CD4-positive, alpha-beta T cell (primary cell): ENCODE measurements at places on chromosomes 11 and 22. TPM values are rescaled to one million over a fixed set of nuclear protein-coding genes. Genes with fewer than 3 reads are reported as not detected.

TRPM5 gene
- 1.3 TPM for total RNA-seq

GRCh38 chr11:44235765-44236201 lies 74.2 kb downstream of the ALX4 start:
- DNase-seq: no peak
- no peak overlapping the region for H3K27ac ChIP-seq
- H3K4me3 ChIP-seq: no peak overlapping the region
- H3K27me3 ChIP-seq: no peaks in the 10 kb centered on the region
- H3K4me1 ChIP-seq: no peaks in the 10 kb centered on the region
- H3K36me3 ChIP-seq: peaks cover 13% of the 10 kb centered on the region

CHCHD10 gene
- total RNA-seq: 34.4 TPM

GPR83 gene
- total RNA-seq: 0.11 TPM

GRCh38 chr11:20474882-20475517 lies 87.5 kb downstream of the PRMT3 start:
- DNase-seq: no peak
- H3K27ac ChIP-seq: no peak overlapping the region
- peaks cover 9% of the 10 kb centered on the region for H3K36me3 ChIP-seq
- no peaks in the 10 kb centered on the region for H3K27me3 ChIP-seq

DNA sequence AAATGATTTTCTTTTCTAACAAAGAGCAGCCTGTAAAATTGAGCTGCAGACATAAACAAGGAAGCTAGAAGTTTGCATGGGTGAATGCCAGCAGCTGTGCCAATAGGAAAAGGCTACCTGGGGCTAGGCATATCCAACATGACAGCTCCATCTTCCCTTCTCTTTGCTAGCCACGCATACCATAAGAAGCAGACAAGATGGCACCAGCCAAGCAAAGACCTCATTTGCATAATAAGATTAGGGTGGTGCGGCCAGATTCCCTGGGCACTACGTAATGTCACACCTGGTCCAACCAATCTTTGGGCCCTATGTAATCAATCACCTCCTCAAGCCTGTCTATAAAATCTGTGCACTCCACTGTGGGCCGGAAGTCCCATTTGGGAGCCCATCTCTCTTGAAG lies 108.3 kb downstream of the SWAP70 start:
- H3K27me3 ChIP-seq: no peaks in the 10 kb centered on the region
- no peak overlapping the region for H3K4me3 ChIP-seq
- no peaks in the 10 kb centered on the region for H3K4me1 ChIP-seq
- no peaks in the 10 kb centered on the region for H3K36me3 ChIP-seq

FDXACB1 gene
- 3.9 TPM for total RNA-seq

MAP6 gene
- not detected for total RNA-seq

ESAM gene
- 0.64 TPM for total RNA-seq

IL17REL gene
- not detected for total RNA-seq

GRCh38 chr11:81548123-81548522 lies 1185.5 kb downstream of the FAM181B start:
- no peaks in the 10 kb centered on the region for H3K4me1 ChIP-seq
- H3K36me3 ChIP-seq: no peaks in the 10 kb centered on the region

GRCh38 chr11:65617990-65618751 lies 2.6 kb downstream of the PCNX3 start:
- no peak overlapping the region for H3K27ac ChIP-seq
- H3K36me3 ChIP-seq: peaks cover 57% of the 10 kb centered on the region
- peaks cover 39% of the 10 kb centered on the region for H3K4me1 ChIP-seq

DNA sequence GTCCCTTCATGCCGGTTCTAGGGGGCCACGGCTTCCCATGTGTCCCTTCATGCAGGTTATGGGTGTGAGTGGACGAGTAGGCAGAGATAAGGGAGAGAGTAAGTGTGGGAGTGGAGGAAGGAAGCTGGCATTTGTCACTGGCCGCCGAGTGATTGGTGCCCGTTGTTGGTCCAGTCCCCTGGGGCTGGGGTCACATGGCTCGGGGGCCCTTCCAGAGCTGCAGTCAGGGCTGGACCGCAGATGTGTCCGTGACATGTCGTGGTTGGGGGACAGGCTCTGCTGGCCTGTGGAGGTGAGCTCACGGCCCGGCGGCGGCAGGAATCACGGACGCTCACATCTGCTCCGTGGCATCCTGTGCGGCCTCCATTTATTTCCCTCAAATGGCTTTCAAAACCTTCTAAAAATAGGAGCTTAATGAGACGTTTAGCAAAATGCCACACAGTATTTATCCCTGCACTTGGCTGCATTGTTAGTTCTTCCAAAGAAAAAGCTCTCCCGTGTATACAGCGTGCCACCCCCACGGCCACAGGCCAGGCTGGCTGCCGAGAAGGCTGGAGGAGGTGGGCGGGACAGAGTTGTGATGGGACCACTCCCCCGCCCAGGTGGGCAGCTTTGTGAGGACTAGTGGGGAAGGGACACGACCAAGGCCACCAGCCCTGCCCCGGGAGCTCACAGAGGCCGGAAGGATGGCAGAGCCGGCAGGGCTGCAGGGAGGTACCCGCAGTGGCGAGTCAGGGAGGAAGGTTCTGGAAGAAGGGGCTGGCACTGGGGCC lies 386.7 kb downstream of the TBC1D22A start:
- DNase-seq: no peak
- H3K27me3 ChIP-seq: no peaks in the 10 kb centered on the region
- no peak overlapping the region for H3K4me3 ChIP-seq
- H3K4me1 ChIP-seq: no peaks in the 10 kb centered on the region
- no peak overlapping the region for H3K27ac ChIP-seq

GRCh38 chr22:27329966-27330645 lies 471.4 kb downstream of the MN1 start:
- no peak overlapping the region for H3K4me3 ChIP-seq
- no peak overlapping the region for H3K27ac ChIP-seq
- H3K4me1 ChIP-seq: no peaks in the 10 kb centered on the region
- peaks cover 5% of the 10 kb centered on the region for H3K27me3 ChIP-seq
- no peak for DNase-seq
- H3K36me3 ChIP-seq: no peaks in the 10 kb centered on the region

PGA4 gene
- not detected for total RNA-seq

- no peak overlapping the region for H3K27ac ChIP-seq
- H3K36me3 ChIP-seq: no peaks in the 10 kb centered on the region
- peak overlapping the region; percentile 59 for H3K4me3 ChIP-seq
- peak; percentile 35 for DNase-seq
- H3K27me3 ChIP-seq: no peaks in the 10 kb centered on the region
Observed at GRCh38 chr22:25563761-25564319, 635 bp upstream of the GRK3 start.

GRCh38 chr11:73426219-73426850 lies 50.1 kb downstream of the RELT start:
- H3K27me3 ChIP-seq: no peaks in the 10 kb centered on the region
- no peak for DNase-seq
- peaks cover 11% of the 10 kb centered on the region for H3K36me3 ChIP-seq
- H3K4me3 ChIP-seq: no peak overlapping the region

- no peak for DNase-seq
- no peaks in the 10 kb centered on the region for H3K27me3 ChIP-seq
- H3K36me3 ChIP-seq: peaks cover 5% of the 10 kb centered on the region
- no peak overlapping the region for H3K4me3 ChIP-seq
- peaks cover 45% of the 10 kb centered on the region for H3K4me1 ChIP-seq
Observed at GRCh38 chr11:63914896-63915691, 1.9 kb downstream of the RCOR2 start.

TSPAN18 gene
- total RNA-seq: 25.3 TPM

GRCh38 chr11:113014262-113015097 lies 53.3 kb downstream of the NCAM1 start:
- no peak overlapping the region for H3K4me3 ChIP-seq
- H3K27ac ChIP-seq: no peak overlapping the region
- no peaks in the 10 kb centered on the region for H3K27me3 ChIP-seq
- H3K4me1 ChIP-seq: no peaks in the 10 kb centered on the region

MPEG1 gene
- 2.8 TPM for total RNA-seq

- DNase-seq: no peak
- H3K4me3 ChIP-seq: no peak overlapping the region
- H3K27me3 ChIP-seq: no peaks in the 10 kb centered on the region
- no peaks in the 10 kb centered on the region for H3K4me1 ChIP-seq
Observed at GRCh38 chr11:68998390-68998911, 14.6 kb downstream of the MRGPRF start.

TESMIN gene
- 3.7 TPM for total RNA-seq

- no peak overlapping the region for H3K4me3 ChIP-seq
- H3K27me3 ChIP-seq: peaks cover 5% of the 10 kb centered on the region
- H3K36me3 ChIP-seq: no peaks in the 10 kb centered on the region
- no peak for DNase-seq
- H3K4me1 ChIP-seq: peaks cover 11% of the 10 kb centered on the region
Observed at GRCh38 chr11:64687204-64687603, 35.8 kb downstream of the NRXN2 start.

LGALS1 gene
- 93.7 TPM for total RNA-seq

- H3K36me3 ChIP-seq: no peaks in the 10 kb centered on the region
- DNase-seq: no peak
- H3K4me1 ChIP-seq: peaks cover 5% of the 10 kb centered on the region
- H3K27me3 ChIP-seq: no peaks in the 10 kb centered on the region
Observed at GRCh38 chr11:93651052-93651451, 10.4 kb upstream of the CEP295 start.

- H3K4me1 ChIP-seq: no peaks in the 10 kb centered on the region
- H3K4me3 ChIP-seq: no peak overlapping the region
- H3K27me3 ChIP-seq: no peaks in the 10 kb centered on the region
- H3K27ac ChIP-seq: no peak overlapping the region
- H3K36me3 ChIP-seq: no peaks in the 10 kb centered on the region
Observed at GRCh38 chr11:74185695-74186094, 14.6 kb downstream of the PPME1 start.

- H3K4me1 ChIP-seq: peaks cover 10% of the 10 kb centered on the region
- no peak for DNase-seq
- H3K36me3 ChIP-seq: no peaks in the 10 kb centered on the region
- H3K4me3 ChIP-seq: no peak overlapping the region
Observed at GRCh38 chr11:85764796-85765195, 46.1 kb downstream of the SYTL2 start.
